Stimulated activated CD4-positive, alpha-beta T cell treated with anti-CD3 and anti-CD28 coated beads, Interleukin-1b, Interleukin-23, amount 100 ng/mL, for 1 hour (primary cell): ENCODE measurements at places on chromosomes 13 and 19.

DNA sequence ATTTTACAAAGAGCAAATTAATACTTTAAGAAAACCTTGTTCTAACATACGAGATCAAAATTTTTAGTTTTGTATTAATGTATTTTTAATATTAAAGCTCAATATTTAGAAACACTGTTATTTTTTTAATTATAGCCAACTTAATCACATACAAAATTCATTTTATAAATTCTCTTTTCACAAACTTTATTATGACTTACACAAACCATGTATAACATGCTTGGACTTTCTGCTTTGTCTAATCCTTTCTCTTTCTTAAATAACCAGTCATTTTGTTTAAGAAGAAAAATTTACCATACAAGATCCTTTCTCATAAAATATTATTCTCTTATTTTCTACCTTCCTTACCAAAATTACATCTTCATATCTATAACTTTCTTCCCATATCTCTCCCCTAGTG lies 62.2 kb downstream of the CYSLTR2 start:
- no peak for DNase-seq

- no peak for DNase-seq
Measured at GRCh38 chr13:41791056-41791455, 169.9 kb downstream of the VWA8 start.

GRCh38 chr19:15318241-15318691 lies 14.1 kb downstream of the BRD4 start:
- DNase-seq, result no peak

DNA sequence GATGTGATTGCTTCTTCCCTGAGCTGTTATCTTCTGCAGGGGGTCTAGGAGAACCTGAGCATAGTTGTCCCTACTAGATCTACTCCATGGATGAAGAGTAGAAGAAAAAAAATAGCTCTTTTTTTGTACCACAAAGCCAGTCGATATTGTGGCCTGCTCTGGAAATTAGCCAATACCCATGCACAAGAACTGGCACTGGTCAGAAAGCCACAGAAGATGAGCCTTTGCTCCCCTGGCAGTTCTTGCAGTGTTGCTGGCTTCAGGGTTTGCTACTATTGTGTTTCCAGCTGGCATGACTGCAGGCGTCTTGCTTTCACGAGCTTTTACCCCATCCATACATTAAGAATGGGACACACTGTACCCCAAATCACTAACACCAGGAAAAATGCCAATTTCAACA lies 547.7 kb upstream of the KLF12 start:
- no peak for DNase-seq

- DNase-seq, result no peak
Measured at GRCh38 chr19:56710437-56710836, 38.9 kb upstream of the ZNF835 start.

DNA sequence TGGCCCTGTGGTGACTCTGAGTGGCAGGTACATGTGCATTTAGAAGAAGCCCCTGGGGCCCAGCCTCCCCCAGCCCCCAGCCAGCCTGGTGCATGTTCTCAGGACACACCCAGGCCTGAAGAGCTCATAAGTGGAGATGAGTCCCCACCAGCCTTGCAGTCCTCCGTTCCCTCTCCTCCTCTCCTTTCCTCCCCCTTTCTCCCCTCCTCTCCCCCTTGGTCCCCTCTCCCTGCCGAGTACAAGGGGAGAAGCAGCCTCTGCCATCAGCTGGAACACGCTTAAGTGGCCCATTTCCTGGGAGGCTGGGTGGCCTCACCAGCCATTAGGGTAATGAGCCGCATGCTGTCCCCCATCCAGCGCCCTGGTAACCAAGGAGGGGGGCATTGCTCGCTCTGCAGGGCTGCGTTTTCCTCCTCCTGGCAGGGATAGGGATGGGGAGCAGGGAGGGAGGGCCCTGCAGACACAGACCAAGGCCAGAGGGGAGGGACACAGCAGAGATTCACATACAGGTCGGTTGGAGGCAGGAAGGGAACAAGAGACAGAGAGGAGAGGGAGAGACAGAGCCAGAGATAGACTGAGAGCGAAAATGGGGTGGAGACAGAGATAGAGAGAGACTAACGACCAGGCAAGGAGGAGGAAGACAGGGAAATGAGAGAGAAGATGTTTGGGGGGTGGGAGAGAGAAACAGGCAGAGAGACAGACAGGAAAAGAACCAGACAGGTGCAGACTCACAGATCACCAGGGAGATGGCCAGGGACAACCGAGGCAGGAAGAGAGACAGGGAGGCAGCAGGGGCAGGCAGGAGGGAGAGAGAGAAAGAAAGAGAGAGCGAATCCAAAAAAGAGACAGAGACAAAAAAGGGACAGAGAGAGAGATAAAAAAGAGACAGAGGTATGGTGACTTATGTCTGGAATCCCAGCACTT lies 19.3 kb upstream of the DPP9 start:
- no peak for DNase-seq

DNA sequence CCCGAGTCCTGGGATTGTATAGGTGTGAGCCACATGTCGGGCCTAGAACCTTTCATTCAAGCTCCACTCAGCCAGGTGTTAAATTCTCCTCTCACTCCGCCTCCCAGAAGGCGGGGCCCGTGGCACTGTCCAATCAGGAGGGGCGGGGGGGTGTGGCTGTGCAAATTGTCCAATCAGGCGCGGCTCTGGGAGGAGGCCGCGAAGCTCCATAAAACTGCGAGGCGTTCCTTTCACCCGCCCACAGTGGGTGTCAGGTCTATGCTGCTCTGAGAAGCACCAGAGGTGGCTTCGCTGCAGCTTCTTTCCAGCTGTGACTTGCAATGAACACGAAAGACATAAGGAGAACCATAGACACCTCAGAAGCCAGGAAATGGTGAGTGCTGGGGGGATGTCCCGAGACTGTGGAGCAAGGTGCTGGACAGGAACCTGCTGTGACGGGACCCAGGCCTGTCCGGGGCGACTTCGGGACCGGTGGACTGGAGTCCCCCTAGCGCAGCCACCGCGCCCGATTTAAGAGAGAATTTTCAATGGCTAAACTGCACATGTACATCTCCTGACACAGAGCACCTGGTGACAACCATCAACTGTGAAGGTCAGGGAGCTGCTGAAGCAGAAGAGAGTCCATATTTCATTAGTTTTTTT lies 3.0 kb upstream of the ZNF136 start:
- no peak for DNase-seq

DNA sequence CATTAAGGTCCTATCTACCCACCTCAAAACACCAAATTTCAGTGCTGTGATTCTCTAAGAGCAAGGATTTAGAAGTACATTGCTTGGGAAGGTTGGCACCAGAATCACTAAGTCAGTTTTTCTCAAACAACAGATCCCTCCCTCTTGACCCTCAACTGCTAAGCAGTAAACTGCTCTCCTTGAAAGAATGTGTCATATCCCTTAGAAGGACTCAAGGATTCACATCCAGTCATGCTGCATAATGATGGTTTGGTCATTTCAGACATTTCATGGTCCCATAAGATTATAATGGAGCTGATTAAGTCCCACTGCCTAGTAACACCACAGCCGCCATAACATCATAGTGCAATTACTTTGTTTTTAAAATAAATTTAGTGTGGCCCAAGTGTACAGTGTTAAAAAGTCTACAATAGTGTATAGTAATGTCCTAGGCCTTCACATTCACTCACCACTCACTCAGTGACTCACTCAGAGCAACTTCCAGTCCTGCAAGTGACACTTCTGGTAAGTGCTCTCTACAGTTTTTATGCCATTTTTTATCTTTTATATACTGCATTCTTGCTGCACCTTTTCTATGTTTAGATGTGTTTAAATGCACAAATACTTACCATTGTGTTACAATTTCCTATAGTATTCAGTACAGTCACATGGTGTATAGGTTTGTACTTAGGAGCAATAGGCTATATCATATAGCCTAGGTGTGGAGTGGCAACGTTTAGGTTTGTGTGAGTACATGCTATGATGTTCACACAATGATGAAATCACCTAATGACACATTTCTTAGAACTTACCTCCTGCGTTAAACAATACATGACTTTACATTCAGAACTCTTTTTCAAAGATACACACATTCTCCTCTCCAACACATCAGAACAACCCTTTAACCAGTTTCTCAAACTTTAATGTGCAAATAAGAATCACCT lies 15.7 kb upstream of the CCDC169 start:
- DNase-seq, result no peak

DNA sequence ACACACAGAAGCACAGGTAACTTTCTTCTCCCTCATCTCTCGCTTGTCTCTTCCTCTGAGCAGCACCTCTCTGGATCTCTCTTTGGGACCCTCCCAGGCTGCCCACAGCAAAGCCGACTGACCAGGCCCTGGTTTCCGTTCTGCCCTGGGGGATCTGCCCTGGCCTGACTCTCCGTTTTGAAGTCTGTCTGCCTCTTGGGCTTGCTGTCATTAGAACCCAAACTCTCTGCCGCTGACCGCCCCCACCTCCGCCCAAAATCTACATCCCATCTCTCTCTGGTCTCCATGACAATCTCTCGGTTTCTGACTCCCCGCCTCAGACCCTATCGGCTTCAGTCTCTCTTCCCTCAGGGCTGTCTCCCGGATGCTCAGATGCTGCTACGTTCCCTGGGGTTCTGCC lies 6.9 kb downstream of the KCNC3 start:
- DNase-seq, result no peak

DNA sequence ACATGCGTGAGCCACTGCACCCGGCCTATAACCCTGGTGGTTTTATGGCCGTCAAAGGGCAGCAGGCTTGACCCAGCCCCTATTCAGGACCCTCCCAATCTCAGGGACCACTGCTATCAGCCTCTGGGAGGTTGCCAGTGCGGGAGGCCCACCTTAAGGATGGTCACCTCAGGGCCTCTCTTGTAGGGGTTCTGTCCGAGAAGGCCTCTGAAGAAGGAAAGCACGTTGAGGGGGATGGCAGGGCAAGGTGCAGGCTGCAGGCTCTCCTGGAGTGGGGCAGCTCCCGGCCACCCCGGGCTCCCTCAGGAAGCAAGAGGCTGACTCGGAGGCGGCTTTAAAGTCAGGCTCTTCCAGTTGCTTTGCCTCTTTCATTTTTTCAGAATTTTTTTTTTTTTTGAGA lies 6.0 kb upstream of the GRTP1 start:
- DNase-seq, result no peak

- DNase-seq, result no peak
Measured at GRCh38 chr13:22055259-22055658, 384.4 kb downstream of the FGF9 start.

DNA sequence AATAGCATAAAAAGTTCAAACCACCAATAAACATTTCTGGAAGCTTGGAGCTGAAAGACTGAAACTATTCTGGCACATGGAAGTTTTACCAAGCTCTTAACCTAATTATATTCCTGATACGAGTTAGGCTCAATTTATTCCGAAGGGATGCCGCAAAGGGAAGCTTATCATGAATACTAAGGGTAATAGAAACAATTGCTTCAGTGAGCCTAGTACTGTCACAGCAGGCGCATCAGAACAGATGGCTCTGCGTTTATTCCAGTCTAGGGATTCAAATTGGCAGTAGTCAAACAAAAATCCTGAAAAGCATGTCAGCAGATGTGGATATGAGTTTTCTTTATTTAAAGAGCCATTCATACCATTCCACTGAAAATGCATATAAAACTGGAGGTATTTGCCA lies 779.5 kb downstream of the GPC5 start:
- DNase-seq, result no peak

- no peak for DNase-seq
Measured at GRCh38 chr19:2468596-2468995, 7.3 kb upstream of the GADD45B start.

GRCh38 chr19:10543059-10543419 lies 665 bp upstream of the ATG4D start:
- no peak for DNase-seq

- no peak for DNase-seq
Measured at GRCh38 chr13:101739382-101740178, 287.1 kb downstream of the ITGBL1 start.

- no peak for DNase-seq
Measured at GRCh38 chr19:1811942-1812425, at the start of gene ATP8B3. ATP8B3 (minus strand) TSS chr19:1812276; CDS start chr19:1811736, 540 bp downstream.

GRCh38 chr19:49985871-49986270 lies 24.9 kb upstream of the SIGLEC11 start:
- no peak for DNase-seq
